ENCODE measurements at places on chromosomes 6 and 20.

- no peak for DNase-seq
Observed at GRCh38 chr6:46381579-46381978, 109.7 kb downstream of the RCAN2 start.

DNA sequence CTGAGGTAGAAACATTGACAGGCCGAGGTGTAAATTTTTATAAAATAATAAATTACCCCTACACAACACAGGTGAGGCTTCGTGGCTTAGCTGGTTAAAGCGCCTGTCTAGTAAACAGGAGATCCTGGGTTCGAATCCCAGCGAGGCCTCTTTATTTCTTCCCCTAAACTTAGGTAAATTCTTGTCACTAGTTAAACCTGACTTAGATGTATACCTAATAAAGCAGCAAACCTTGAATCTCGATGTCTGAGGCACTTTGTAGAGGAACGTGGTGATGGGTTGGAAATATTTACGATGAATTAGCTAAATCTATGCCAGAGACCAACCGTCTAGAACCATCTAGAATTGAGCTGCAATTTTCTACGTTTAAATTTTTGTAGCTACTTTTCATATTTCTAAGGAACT, 185.6 kb downstream of the OR2B2 start:
- no peak for DNase-seq

- peak; percentile 9 for DNase-seq
Observed at GRCh38 chr6:143236151-143236798, 175.6 kb downstream of the AIG1 start.

GRCh38 chr6:13953061-13953705, 28.4 kb downstream of the RNF182 start:
- no peak for DNase-seq

DNA sequence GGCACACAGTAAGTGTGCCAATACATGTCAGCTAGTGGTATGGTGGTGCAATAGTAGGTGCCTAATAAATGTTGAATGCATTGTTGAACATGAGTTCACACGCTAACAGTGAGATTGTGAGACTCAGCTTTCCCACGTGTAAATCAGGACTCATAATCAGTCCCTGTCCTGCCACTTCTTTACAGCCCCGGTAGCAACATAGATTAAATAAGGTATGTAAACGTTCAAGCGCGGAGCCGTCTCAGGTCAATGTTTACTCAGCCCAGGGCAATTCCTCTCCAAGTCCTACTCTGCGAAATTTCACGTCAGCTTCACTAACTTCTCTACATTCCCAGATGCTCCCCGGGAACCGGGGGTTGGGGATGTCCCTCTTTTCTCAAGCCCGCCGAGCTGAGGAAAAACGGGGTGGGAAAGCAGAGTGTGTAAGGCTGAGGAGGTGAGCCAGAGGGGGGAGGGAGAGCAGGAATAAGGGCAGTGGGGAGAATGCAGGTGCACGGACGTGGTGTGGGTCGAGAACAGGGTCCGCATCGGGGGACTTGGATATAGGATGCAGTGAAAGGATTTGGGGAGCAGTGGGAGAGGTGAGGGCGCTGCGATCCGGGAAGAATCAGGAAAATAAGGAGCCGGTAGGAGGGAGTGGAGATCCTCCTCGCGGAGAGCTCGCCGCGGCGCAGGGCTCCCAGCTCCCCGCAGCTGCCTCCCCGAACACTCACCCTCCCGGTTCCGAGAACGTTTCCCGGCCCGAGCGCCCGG, 544 bp upstream of the TP53INP2 start:
- DNase-seq: no peak

DNA sequence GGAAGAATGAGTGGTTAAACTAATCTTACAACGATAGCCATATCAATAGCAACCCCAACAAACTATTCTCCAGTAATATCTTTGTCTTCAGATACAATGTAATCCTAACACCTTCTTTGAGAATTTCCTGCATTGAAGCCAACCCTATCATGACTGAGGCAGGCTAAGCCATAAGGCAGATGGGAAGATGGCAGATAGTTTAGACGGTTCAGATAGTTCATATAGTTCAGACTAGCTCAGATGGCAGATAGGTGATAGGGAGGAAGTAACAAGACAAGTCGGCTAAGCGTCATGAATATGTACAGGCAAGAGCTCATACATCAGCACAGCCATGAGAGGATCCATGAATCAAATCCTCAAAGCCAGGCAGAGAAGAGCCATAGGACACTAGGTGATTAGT, 39.1 kb upstream of the BEND6 start:
- DNase-seq: no peak

GRCh38 chr20:63536241-63536977, 767 bp downstream of the PTK6 start:
- peak; percentile 55 for DNase-seq

DNA sequence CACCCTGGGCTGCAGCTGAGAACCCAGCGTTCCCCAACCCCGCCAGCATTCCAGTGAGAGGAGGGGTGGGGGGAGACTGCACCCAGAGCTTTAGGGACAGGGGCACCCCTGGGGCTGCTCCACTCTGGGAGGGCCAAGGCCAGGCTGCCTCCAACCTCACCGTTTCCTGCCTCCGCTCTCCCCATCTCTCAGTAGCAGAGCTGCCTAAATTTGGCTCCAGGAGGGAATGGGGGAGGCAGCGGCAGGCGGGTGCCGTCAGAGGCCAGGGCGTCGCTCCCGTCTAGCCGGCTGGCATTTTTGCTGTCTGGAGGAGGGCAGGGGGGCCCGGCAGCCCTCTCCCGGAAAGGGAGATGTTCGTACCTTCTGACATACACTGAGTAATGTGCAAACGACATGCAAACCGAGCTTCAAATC, 46.6 kb downstream of the NOL4L start:
- no peak for DNase-seq

DNA sequence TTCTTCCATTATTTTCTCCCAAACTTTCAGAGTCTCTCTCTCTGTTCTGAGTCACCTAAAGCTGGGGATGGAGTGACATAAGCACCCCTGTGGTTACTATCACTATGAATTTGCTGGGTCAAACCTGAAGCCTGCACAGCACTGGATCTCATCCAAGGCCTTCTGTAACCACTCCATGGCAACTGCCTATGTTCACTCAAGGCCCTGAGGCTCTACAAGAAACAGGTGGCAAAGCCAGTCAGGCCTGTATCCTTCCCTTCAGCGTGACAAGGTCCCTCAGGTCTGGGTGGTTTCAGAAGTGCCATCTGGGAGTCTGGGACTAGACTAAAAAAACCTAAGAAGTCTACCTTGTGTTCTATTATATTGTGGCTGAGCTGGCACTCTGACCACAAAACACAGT, 1278.8 kb upstream of the EYS start:
- no peak for DNase-seq

GRCh38 chr20:20992686-20993360, 113.3 kb downstream of the LINC00237 start:
- no peak for DNase-seq

DNA sequence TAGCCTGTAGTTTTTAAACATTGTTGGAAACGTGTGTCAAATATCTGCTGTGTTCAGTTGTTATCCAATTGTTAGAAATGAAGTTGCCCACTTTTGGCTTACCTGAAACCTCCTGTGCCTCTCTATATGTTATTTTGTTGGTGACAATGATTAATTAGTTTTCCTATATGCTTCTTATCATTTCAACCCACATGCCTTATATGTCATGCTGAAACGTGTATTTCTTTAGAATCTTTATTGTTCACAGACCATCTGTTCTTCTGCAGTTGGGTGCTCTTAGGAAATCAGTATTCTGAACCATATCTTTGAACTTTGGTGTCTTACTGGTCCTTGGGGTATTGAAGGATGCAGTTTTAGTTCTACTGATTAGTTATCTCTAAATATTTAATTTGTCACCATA, 91.2 kb upstream of the SCGN start:
- DNase-seq: no peak

GRCh38 chr6:165956874-165957273, 210.8 kb downstream of the TBXT start:
- no peak for DNase-seq

GRCh38 chr6:133512410-133513016, 271.4 kb downstream of the EYA4 start:
- peak; percentile 48 for DNase-seq

Data from fibroblast of gingiva (primary cell).